Activated CD8-positive, alpha-beta memory T cell treated with anti-CD3 and anti-CD28 coated beads for 1 hour (primary cell): ENCODE measurements at places on chromosomes 3 and 15.

GRCh38 chr3:129587566-129588210 is 18.8 kb downstream of the PLXND1 start:
- DNase-seq: no peak

- no peak for DNase-seq
Observed at GRCh38 chr3:193982258-193982659, 153.7 kb upstream of the HES1 start.

GRCh38 chr3:76610150-76610549 is 429.7 kb upstream of the ROBO2 start:
- DNase-seq: no peak

- DNase-seq: no peak
Observed at GRCh38 chr3:143888166-143888565, 39.9 kb upstream of the SLC9A9 start.

- no peak for DNase-seq
Observed at GRCh38 chr3:150535204-150535603, 11.1 kb downstream of the SERP1 start.
